ENCODE measurements at places on chromosomes 3 and 15.

DNA sequence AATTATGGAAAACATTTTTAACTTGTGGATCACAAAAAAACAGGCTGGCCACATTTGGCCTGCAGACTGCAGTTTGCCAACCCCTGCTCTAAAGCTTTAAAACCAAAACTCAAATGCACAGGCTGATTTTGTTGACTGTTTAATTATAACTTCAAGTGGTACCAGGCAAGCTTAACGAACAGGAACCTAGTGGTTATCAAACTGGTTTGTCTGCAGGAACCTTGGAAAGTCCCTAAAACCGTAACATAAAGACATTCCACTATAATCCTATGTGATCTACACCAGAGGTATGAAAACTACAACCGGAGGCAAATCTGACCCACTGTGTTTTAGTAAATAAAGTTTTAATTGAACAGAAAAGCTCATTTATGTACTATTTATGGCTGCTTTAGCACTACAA, 52.4 kb downstream of the TBL1XR1 start:
- DNase-seq = no peak

GRCh38 chr15:61755467-61755866, 304.8 kb downstream of the VPS13C start:
- DNase-seq = no peak

- DNase-seq = no peak
Measured at GRCh38 chr3:52302426-52303145, 13.5 kb upstream of the DNAH1 start.

DNA sequence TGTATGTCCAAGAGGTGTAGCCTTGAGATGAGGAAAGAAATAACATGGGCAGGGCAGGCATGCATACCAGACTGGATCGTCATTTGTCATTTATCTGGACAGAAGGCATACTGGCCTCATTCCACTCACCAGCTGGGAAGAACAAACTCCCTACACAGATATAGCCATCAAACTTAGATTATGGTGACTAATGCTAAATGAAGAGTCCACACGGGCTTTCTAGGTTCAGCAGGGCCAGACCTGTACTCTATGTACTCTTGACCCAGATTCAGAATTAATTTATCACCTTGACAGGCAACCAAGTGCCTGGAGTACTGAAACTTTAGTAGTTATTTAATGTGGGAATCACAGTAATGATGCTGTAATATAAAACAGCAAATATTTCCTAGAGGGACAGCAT, 164.3 kb upstream of the IL12A start:
- DNase-seq = peak; percentile 83

DNA sequence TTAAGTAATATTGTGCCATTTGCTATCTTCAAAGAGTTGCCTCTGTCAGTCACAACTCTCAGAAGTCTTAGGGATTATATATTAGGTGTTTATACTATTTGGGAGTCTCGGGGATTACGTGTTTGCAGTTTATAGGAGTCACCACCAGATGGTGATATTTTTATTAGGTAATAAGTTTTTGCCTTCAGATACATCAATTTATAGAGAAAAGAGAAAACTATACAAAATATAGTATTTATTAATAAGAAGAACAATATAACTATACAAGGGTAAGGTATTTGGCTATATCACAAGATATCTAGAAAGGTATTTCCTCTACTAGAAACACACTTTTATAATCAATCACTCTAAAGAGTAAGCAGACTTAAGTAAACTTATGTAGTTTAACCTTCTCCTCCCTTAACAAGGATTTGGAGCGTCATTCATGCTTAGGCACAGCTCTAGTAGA, 10.7 kb upstream of the DHX36 start:
- peak; percentile 49 for DNase-seq

GRCh38 chr3:37979541-37980461, 10.8 kb upstream of the VILL start:
- DNase-seq = no peak

- DNase-seq = no peak
Measured at GRCh38 chr15:69591905-69592508, 139.4 kb downstream of the RPLP1 start.
